ENCODE measurements at places on chromosomes 1 and 21. TPM values are rescaled to one million over a fixed set of nuclear protein-coding genes. Genes with fewer than 3 reads are reported as not detected.

The SYT14 gene
- not detected for polyA plus RNA-seq

The TFF2 gene
- not detected for polyA plus RNA-seq

DNA sequence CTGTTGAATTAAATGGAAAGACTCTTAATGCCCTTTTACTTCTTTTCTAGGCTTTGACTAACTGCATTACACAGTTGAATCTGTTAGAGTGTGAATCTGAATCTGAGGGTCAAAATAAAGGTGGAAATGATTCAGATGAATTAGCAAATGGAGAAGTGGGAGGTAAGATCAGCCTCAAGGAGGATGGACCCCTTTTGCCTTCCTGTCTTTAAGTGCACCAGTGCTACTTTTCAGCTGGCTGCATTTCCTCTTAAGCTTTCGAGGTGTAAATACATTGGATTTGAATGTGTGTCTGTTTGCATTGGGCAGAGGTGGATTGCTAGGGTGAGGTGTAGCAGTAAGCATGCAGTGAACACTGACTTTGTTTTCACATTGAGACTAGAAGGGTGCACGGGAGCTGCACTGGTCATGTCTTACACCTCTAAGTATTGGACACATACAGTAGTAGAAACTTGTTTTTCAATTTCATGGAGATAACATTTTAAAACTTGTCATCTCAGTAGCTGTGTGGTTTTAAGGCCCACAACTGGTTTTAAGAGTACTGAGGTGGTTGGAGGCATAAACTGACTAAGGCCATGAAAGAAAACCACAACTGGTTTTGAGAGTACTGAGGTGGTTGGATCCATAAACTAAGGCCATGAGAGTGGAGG is 35.4 kb downstream of the MIA3 start:
- H3K4me3 ChIP-seq, result no peak overlapping the region
- no peaks in the 10 kb centered on the region for H3K4me1 ChIP-seq
- H3K36me3 ChIP-seq, result peaks cover 16% of the 10 kb centered on the region

DNA sequence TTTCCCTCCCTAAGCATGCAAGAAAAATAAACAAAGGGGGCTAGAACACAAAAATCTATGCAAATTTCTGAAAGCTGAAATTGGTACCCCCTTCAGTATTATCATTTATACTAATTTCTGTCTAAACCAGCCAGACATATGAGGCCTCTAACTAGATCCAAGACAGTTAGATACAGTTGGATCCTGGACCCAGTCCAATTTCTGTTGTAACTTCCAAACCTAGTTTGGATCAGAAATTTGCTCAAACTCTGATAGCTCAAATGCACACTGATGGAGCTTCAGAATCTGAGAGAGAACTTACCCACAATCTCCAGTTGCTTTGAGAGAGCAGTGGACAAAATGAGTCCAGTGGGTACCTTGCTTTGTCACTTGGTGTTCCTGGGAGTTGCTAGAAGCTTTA is 11.9 kb downstream of the CEP350 start:
- no peak overlapping the region for H3K4me3 ChIP-seq
- H3K27me3 ChIP-seq, result no peaks in the 10 kb centered on the region
- DNase-seq, result no peak
- H3K36me3 ChIP-seq, result no peaks in the 10 kb centered on the region
- peaks cover 53% of the 10 kb centered on the region for H3K4me1 ChIP-seq
- no peak overlapping the region for H3K27ac ChIP-seq

- no peaks in the 10 kb centered on the region for H3K4me1 ChIP-seq
- H3K36me3 ChIP-seq, result no peaks in the 10 kb centered on the region
- H3K27ac ChIP-seq, result peak overlapping the region; percentile 47
- H3K27me3 ChIP-seq, result no peaks in the 10 kb centered on the region
These were observed 379.4 kb upstream of the RUNX1 start for GRCh38 chr21:35428489-35428888.

GRCh38 chr21:36070999-36071398 is 1.2 kb downstream of the CBR1 start:
- H3K27me3 ChIP-seq, result no peaks in the 10 kb centered on the region
- DNase-seq, result no peak
- H3K4me1 ChIP-seq, result peaks cover 31% of the 10 kb centered on the region
- H3K27ac ChIP-seq, result no peak overlapping the region
- peak overlapping the region; percentile 69 for H3K4me3 ChIP-seq

DNA sequence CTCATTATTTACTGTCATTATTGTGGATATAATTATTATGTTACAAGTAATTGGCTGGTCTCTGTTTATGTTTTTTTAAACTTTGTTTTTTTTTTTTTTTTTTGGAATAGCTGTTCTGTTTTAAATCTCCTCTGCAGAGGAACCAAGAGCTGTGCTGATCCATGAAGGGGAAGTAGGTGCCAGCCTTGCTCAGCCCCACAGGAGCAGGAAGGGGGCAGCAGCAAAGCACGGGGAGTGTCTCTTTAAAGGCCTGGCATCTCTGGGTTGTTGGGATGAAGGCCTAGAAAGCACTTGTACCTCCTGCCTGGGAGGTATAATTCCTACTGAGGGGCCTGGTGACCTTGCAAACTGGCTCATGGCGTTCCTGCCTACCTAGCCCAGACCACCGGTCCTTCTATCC is 2.5 kb upstream of the GRHL3 start:
- H3K36me3 ChIP-seq, result no peaks in the 10 kb centered on the region
- no peak for DNase-seq
- no peak overlapping the region for H3K4me3 ChIP-seq
- peaks cover 6% of the 10 kb centered on the region for H3K4me1 ChIP-seq

DNA sequence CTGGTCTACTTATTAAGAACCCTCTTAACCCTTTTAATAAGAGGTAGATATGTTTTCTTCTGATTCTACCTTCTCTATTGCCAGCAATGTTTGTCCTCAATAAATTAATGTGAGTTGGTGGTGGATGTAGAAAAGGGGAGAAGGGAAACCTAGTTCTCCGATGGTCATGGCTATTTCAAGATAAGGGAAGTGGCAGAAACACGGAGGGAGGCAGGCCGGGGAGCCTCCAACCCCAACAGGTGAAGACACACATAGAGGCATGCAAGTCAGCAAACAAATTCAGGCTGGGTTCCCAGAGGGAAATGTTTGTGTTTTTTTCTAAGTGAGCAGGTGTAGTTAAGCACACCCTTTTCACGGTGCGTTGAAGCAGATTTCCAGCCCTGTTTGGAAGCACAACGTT is 31.0 kb upstream of the CLDN14 start:
- H3K27ac ChIP-seq, result no peak overlapping the region
- H3K4me1 ChIP-seq, result no peaks in the 10 kb centered on the region
- H3K27me3 ChIP-seq, result no peaks in the 10 kb centered on the region
- no peak overlapping the region for H3K4me3 ChIP-seq
- no peak for DNase-seq

- no peaks in the 10 kb centered on the region for H3K36me3 ChIP-seq
- no peaks in the 10 kb centered on the region for H3K4me1 ChIP-seq
- no peak for DNase-seq
These were observed 1039.4 kb upstream of the B3GALT2 start for GRCh38 chr1:194225821-194226220.

- no peak overlapping the region for H3K4me3 ChIP-seq
- no peak overlapping the region for H3K27ac ChIP-seq
- no peaks in the 10 kb centered on the region for H3K27me3 ChIP-seq
- no peak for DNase-seq
These were observed 27.8 kb upstream of the NFASC start for GRCh38 chr1:204842892-204843291.

The GCSAML gene
- not detected for polyA plus RNA-seq

DNA sequence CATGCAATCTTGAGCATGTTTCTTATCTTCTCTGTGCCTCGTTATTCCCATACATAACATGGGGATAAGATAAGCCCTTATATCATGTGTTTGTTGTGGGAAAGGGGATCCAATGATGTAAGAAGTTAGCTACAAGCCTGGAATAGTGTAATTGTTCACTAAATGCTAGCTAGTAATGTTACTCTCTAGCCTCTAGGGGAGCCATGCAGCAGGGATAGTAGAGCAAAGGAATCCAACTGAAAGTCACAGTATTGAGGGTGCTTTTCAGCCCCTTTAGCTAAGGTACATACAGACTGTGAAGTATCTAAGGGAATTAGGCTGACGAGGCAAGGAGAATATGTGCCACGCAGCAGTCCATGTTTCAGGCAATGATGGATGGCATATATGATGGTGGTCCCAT is 46.9 kb downstream of the IL23R start:
- DNase-seq, result no peak
- H3K27ac ChIP-seq, result no peak overlapping the region
- no peaks in the 10 kb centered on the region for H3K4me1 ChIP-seq

The TMPRSS15 gene
- polyA plus RNA-seq, result not detected
